ENCODE measurements at places on chromosomes 7 and 10.

DNA sequence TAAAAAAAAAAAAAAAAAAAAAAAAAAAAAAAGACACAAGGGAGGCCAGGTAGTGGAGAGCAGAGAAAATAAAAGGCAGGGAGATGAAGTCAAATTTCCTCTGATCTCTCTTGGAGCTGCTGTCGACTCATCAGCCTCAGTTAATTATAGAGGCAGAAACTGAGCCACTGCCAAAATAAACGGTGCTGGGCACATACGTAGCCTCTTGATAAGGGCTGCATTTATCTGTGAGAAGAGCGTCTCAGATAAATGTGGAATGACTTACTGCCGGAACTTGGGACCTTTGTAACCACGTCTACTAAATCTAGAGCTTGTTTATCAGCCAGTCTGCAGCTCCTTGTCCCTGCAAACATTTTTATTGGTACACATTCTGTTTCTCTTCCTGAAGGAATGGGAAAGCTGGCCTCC, 162.3 kb downstream of the BAMBI start:
- DNase-seq = peak; percentile 89

DNA sequence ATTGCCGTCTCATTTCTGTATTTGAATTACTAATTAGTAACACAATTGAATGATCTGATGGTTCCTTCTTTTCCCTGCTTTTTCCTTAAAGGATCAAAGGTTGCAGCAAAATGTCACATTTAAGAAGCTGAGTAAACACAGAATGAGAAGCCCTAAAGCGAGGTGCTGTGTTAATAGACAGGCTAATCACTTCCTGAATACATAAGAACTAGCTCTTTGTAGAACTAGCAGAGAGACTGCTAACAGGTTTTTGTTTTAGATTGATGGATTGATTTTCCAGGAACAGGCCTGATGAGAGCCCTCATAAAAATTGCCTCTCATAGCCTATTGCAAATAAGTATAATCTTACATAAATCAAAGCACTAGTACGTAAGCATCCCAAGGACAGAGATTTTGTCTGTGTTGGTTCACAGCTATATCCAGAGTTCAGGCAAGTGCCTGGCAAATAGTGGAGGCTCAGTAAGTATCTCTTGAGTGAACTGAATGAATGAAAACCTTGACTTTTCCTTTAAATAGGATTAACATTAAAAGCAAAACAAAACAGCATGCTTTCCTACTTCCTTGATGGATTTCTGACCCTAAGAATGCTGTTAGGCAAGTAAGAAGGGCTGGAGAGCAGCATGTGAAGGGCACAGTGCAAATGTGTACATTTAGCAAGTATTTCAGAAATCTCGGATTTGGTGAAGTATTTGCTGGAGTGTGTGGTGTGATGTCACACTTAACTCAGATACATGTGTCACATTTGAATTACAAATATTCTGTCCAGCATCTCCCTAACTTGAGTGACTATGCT, 3.3 kb downstream of the TMEM229A start:
- no peak for DNase-seq

DNA sequence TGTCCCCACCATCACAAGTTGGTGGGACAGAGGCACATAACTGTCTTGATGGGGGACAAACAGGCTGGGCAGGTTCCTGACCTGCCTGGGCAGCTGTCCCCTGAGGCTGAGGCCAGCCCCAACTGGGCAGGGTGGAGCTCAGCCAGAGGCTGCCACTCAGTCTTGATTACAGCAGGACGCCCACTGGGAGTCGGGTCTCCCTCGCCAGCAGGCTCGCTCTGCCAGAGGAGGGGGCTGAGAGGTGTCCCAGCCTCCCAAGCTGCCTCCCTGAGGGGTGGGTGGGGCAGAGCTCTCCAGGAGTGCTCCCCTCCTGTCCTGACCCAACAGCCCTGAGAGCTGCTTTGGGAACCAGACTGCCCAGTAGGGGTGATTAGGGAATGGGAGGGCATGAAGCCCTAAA, 1.8 kb upstream of the CAMK2G start:
- no peak for DNase-seq

DNA sequence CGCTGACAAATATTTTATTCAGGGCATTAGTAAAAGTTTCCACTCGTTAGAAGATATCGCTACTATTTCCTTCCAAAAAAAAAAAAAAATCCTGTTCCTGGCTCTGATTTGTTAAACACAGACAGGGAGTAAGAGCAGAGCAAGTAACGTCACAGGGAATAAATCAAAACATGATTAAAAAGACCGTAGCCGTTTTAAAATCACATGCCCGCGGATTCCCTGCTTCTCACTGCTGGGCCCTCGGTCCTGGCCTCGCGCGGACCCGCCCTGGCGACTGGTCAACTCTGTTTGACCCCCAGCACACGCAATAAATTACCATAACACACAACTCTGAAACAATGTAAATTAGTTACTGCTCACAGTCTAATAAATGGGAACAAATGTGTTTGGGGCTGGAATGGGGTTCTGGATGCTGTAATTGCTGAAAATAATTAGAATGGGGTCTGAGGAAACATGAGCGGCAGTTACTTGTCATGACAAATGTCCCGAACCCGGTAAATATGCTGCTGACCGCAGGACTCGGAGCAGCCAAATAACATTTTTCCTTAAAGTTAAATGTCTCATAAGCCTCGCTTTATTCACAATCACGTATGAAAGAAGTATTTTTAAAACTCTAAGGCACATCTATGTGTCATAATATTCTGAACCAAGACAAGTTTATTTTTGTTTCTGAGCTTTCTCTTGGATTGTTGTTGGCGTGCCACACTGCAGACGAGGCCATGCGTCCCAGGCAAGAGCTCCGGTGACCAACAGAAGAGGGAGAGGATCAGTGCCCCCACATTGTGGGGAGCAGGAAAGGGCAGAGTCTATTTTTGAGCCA, 17.9 kb downstream of the EBF3 start:
- DNase-seq = no peak

- DNase-seq = no peak
Measured at GRCh38 chr7:47119261-47119865, 462.5 kb downstream of the TNS3 start.

DNA sequence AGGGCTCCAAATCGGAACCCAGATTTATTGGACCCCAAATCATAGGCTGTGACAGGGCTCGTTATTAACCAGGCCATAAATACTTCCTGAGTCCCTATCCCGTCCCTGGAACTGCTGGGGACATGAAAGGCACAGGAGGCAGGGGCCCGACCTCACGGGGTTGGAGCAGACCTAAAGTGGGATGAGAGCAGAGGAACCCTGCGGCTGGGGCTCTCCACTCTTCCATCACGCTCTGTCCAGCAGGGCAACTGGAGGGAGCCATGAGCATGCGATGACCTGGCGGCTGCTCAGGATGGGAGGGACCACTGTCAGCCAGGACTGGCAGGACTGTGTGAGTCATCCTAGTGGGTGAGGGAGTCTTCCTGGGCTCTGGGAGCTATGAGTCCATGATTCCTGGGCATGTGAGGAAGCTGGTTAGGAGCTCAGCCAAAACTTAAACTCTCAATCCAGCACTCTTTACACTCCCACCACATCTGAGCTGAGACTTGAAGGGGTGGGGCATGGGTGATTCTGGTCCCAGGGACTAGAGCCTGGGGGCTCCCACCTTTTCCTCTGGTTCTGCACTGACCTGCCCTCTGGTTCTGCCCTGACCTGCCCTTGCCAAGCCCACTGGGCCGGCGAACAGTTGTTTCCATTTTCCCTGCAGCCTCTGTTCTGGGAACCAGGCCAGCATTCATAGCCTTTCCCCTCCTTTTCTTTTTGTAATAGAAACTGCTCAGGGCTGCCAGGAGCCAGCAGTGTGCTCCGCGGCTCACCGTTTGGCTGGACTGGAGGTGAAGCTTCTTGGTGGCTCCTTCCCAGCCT, 47.1 kb downstream of the SYPL1 start:
- DNase-seq = no peak

- DNase-seq = peak; percentile 51
Measured at GRCh38 chr10:30374353-30374752, 25.3 kb upstream of the MTPAP start.

GRCh38 chr10:78212060-78212785, 178.6 kb downstream of the RPS24 start:
- peak; percentile 58 for DNase-seq

Data from OCI-M1 (cell line).